ENCODE measurements at places on chromosomes 5 and 9.

DNA sequence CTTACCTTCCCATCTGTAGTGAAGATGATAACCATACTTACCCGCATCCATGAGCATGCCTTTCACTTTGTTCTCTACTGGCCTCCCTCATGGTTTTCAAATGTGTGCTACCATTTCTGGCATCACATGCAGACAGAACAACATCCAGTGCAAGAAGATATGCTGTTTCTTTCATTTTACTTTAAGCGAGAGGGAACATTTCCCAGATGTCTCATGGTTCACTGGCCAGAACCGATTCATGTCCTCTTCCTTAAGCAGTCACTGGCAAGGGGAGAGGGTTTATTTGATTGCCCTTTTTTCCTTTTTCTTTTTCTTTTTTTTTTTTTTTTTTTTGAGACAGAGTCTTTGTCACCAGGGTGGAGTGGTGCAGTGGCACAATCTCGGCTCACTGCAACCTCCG lies 37.7 kb downstream of the ARRDC3 start:
- DNase-seq = no peak

DNA sequence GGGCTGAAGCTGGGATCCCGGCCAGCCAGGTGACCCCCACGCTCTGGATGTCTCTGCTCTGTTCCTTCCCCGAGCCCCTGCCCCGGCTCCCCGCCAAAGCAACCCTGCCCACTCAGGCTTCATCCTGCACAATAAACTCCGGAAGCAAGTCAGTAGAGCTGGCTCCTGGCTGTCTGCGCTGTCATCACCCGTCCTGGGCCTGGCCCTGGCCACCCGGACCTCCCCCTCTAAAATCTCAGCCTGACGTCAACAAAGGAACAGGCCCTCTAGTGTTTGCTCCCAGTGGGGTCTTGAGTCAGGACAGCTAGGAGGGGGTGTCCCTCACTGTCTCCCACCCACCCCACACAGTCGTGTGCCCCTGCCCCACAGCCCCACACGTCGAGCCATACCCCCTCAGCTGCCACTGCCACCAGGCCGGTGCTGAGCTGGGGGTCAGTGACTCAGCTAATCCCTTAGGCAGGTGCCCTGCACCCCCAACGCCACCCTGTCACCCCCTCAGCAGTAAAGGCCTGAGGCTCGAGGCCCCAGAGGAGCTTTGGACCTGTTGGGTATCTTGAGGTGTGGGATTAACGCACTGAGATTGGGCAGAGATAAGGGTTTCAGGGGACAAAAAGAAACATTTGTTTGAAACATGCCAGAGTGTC lies 1.1 kb upstream of the LCNL1 start:
- DNase-seq = no peak

DNA sequence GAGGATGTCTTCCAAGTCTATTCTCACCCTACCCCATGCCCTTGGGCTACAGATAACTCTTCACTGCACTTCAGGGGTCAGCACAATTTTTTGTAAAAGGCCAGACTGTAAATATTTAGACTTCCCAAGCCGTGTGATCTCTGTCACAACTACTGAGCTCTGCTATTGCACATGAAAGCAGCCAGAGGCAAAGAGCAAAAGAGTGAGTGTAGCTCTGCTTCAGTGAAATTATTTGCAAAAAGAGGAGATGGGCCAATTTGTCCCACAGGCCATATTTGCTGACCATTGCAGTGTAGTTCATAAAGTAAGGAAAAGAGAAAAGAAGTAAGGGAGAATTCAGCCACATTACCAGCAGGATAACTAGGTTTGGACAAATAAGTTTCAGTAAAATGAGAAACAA lies 7.0 kb upstream of the MOCS2 start:
- no peak for DNase-seq

DNA sequence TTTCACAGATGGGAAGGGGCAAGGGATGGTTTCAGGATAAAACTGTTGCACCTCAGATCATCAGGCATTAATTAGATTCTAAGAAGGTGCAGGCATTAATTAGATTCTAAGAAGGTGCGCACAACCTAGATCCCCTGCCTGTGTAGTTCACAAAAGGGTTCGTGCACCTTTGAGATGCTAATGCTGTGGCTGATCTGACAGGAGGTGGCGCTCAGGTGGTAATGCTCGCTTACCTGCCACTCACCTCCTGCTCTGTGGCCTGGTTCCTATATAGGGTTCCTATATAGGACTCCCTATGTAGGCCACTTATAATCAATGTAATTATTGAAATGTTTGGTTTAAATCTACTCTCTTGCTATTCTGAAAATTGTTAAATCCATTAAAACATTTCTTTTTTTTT lies 171.0 kb downstream of the MSX2 start:
- no peak for DNase-seq

GRCh38 chr9:8486095-8486494 lies 686.5 kb upstream of the DMAC1 start:
- DNase-seq = no peak

DNA sequence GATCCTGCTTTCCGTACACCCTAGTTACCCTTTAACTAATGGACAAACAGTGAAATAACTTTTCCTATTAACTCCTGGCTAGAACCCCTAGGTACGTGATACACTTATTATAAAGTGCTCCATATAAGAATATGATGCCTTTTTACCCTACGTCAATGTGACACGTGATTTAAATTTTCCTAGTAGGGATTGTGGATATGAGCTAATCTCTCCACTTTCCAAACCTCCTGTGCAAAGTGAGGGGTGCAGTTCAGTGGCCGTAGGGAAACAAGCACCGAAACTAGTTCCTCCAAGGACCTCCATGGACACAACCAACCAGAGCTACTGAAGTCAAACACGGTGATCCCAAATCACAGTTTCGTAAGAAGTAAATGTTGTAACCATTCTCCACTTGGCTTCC lies 19.3 kb downstream of the NFIB start:
- DNase-seq = no peak

DNA sequence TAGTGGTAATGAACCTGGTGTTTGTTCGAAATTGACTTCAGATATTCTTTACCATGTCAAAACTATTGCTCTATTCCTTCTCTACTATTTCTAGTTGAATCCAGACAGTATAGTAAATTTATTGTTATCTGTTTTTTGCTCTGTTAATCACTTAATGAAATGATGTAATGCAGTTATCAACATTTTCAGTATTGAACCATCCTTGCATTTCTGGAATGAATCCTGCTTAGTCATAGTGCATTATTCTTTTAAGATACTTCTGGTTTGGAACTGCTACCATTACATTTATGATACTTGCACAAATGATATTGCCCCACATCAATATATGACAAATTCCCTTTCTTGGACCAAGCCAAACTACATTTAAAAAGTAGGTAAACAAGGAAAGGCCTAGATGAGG lies 554.0 kb upstream of the KLF4 start:
- no peak for DNase-seq

GRCh38 chr9:120915854-120916470 lies 10.6 kb downstream of the TRAF1 start:
- no peak for DNase-seq

- DNase-seq = peak; percentile 15
Measured at GRCh38 chr9:126327006-126327713, 531 bp downstream of the MVB12B start.

DNA sequence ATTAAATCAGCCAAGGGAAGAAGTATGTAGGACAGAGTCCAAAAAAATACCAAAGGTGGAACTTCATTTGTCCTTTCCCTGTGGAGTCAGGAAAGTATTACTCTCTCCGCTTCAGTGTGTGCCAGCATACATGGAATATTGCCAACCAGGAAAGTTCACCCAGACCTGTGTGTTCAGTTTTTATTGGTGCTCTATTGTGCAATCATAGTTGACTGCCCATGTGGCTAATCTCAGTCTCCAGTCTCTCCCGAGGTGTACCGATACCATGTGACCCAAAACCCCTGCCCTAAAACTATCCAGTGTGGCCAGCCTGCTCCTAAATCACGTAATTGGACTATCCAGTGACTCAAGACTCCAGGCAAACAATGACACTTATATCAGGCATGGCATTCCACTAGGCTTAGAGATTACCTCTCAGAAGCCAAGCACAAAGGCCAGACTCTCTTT lies 38.8 kb downstream of the NFX1 start:
- DNase-seq = peak; percentile 93

- no peak for DNase-seq
Measured at GRCh38 chr9:108759835-108760234, 96.0 kb downstream of the ACTL7B start.

DNA sequence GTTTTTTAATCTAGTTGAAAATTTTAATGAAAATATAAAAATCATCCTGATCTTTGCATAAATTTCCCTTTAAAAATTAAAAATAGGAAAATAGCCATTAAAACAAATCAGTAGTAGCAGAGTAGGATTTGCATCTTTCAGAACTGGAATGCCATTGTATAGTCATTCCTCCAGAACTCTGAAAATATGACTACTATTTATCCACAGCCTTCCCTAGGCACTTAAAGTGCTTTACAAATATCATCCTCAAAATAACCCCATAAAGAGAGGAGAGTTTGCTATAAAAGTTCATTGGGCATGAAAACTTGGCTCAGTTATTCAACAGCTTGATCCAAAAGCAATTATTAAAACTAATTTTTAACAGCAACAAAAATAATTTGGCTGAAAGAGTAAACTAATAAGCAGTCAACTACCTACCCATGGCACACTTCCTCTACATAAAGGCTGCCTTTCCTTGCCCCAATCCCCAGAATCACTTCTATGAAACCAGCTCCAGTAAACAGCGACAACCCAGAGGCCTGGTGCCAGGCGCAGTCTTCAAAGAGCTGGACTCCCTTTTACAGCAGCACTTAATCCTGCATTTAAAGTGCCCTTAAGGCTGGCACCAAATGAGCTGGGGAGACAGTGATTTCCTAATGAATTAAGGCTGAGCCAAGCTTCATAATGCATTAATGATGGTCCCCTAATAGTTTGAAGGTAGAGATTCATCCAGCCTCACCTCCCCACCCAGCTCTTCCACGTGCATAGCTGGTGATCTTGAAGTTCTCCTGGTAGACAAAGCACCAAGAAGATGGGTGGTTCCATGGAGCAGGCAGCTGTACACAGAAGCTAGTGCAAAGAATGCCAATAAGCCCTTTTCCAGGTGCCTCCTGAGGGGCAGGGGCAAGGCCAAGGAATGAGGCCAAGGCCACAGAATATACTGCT lies 36.1 kb downstream of the LHFPL2 start:
- DNase-seq = no peak

DNA sequence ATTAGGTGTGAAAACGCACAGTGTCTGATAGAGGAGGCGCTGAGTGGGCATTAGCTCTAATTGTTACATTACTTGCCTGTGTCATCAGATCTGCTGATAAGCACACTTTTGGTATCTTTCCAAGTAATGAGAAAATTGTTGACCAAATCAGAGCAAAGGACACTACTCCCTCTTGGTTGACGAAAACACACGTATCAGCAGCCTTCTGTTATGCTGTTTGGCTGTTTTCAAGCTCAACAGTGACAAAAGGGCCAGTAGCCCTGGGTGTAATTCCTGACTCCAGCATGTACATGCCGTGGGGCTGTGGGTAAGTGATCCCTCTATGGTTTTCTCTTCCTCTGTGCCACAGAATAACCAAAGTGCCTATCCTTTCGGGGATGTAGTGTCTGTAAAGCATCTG lies 151.4 kb downstream of the AUH start:
- no peak for DNase-seq

GRCh38 chr5:178982941-178983340 lies 12.2 kb downstream of the GRM6 start:
- no peak for DNase-seq

GRCh38 chr5:584216-584615 lies 27.9 kb upstream of the CEP72 start:
- no peak for DNase-seq

- no peak for DNase-seq
Measured at GRCh38 chr5:14039063-14039462, 94.6 kb upstream of the DNAH5 start.

DNA sequence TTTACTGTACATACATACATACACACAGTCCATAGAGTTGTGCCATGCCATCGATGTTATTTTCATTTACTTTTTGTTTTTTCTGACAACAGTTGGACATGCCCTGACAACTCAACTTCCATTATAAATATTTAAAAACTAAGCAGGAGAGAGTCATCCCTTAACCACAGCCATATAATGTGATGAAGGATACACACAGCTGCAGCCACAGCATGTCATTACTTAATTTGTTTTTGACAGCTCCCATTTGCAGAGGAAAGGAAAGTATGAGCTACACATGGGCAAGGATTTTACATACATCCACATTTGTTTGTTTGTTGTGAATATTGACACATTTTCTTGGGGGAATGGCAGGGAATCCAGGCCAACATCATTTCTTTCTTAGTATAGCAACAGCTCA lies 91.5 kb upstream of the TUT7 start:
- DNase-seq = no peak

- DNase-seq = no peak
Measured at GRCh38 chr9:135908754-135909204, 1.4 kb upstream of the CAMSAP1 start.

- DNase-seq = peak; percentile 46
Measured at GRCh38 chr9:137550231-137550621, at the start of gene PNPLA7. Gene PNPLA7, minus strand, starts transcription at chr9:137550402. Its CDS starts 205 bp downstream, at chr9:137550197.

GRCh38 chr5:74072646-74073045 lies 446.6 kb downstream of the ARHGEF28 start:
- no peak for DNase-seq

DNA sequence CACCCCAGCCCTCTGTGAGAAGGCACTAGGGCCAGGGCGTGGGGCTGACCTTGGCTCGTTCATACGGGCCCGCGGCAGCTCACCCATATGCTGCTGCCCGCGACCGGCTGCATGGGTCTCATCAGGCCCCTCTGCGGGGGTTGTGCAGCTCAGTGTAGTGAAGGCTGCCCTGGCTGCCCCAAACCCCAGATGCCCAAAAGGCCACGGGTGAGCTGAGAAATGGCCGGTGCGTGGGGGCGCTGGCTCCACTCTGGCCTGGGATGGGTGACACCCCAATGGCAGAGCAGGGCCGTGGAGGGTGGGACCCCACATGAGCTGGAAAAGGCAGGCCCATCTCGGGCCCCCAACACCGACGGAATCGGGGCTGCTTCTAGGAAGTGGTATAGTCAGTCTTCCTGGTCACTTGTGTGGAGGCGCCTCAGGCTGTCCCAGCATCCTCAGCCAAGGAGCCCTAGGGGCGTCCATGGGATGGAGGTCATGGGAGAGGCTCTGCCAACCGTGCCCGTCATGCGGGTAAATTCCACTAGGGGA lies 19.4 kb upstream of the LRRC14B start:
- DNase-seq = no peak

- DNase-seq = no peak
Measured at GRCh38 chr5:109141222-109142200, 268.3 kb downstream of the PJA2 start.

- DNase-seq = no peak
Measured at GRCh38 chr5:24290536-24290935, 354.2 kb downstream of the CDH10 start.

DNA sequence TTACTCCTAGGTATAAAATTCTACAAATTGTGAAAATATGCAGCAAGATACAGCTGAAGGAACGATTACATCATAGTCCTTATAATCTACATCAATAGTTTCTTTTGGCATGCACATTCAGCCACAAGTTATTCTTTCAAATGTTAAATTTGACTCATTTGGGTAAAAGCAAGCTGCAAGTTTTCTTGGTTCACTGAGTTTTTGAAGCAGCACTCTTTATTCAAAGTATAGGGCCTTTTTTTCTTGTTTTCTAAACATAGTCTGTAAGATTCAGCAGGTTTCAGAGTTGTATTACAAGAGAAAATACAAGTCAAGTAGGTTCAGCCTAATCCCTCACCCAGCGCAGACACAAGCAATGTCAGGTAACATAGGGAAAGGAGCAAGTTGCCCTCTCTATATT lies 981.5 kb downstream of the PTPRD start:
- DNase-seq = no peak

GRCh38 chr5:92945605-92946097 lies 635.4 kb downstream of the NR2F1-AS1 start:
- DNase-seq = peak; percentile 3
